ENCODE measurements at places on chromosomes 12 and 14. TPM values are rescaled to one million over a fixed set of nuclear protein-coding genes. Genes with fewer than 3 reads are reported as not detected.

The RTN1 gene
- not detected for total RNA-seq

The RNASE1 gene
- 0.51 TPM for total RNA-seq

The HOXC5 gene
- total RNA-seq: 0.29 TPM

The SLC39A9 gene
- total RNA-seq: 74.9 TPM

The AICDA gene
- not detected for total RNA-seq

The AQP2 gene
- total RNA-seq: not detected

The PZP gene
- total RNA-seq: not detected

The RIMBP2 gene
- not detected for total RNA-seq

The CCDC197 gene
- total RNA-seq: not detected

The ACOT6 gene
- total RNA-seq: not detected

The TXNDC16 gene
- total RNA-seq: 3.9 TPM

The PARP2 gene
- 38.3 TPM for total RNA-seq

DNA sequence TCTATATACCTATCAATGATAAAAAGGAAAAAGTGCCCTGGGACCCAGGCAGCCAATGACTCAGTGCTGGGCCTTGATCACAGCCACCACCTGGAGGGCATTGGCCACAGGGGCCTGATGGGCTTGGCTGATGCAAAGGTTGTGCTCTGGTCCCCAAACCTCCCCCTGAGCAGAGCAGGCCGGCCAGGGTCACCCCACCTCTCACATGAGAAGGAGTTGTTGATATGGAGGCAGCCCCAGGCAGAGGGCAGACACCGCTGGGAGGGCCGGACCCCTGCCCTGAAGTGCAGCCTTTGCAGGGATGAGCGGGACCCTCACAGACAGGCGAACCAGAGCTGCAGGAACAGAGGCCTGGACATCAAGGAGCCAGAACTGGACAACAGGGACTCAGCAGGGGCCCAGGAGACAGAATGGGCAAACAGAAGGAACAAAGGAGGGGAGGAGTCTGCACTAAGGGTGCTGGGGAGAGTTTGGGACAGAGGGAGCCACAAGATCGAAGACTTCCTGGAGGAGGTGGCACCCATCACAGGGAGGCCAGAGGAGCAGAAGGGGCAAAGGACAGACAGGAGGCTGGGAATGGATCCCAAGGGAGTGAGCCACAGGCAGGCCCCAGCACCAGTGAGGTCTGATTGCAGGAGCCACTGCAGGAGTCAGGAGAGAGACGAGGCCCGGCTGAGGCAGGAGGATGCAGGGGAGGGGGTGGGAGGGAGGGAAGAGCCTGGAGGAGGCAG is 105.0 kb downstream of the TNFAIP2 start:
- DNase-seq: no peak

GRCh38 chr14:91300957-91301356 is 56.5 kb upstream of the GPR68 start:
- peak; percentile 54 for DNase-seq

DNA sequence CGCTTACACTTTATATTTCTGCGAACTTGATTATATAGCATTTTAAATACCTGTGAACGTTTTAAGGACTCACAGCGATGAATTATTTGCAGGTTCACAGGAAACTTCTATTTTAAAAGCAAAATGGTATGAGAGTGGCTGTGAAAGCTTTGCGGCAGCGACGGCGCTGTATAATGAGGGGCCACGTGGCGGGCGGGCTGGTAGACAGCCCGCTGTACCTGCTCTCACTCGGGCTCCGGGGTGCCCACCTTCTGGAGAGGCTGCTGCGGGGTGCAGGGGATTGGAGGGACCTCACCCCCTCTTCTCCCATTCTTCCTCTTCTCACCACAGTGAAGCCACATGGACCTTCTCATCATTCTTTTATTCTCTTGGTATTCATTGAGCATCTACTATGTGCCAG is 164.2 kb upstream of the MYL2 start:
- DNase-seq: no peak

GRCh38 chr14:69363964-69364363 is 34.1 kb downstream of the ERH start:
- DNase-seq: no peak

DNA sequence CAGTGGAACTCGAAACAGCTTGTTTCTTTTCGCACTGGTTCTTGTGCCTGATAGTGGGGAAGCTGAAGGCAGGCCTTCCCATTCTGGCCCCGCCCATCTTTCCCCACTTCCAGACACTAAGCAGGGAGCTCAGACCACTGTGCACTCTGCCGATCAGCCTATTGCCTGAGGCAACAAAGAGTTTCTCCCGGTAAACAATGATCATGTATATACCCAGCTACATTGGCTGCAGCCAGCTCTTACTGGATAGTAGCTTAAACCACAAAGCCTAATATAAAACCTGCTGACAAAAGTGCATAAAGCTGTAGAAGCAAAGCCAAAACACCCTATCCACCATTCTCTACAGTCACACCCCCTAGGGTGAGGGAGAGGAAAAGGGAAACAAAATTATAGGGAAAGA is 24.7 kb upstream of the GLIPR1 start:
- DNase-seq: no peak

- peak; percentile 70 for DNase-seq
Measured at GRCh38 chr14:92937051-92937937, 14.3 kb downstream of the CHGA start.

DNA sequence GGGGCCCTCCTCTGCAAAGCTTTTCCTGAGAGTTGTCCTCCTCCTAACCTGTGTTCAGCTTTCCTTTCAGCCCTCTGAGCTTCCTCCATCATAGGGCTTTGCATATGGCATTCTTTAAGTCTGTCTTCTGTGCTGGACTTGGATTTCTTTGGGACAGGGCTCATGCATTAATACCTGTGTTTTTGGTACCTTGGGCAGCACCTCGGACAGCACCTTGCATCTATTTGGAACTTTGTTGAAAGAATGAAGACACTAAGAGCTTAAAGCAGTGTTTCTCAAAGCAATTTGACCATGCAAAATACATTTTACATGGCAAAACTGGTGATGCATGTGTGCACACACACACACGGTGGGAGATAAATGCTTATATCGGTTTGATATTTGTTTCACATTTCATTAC is 115.0 kb upstream of the SRRM4 start:
- peak; percentile 30 for DNase-seq

DNA sequence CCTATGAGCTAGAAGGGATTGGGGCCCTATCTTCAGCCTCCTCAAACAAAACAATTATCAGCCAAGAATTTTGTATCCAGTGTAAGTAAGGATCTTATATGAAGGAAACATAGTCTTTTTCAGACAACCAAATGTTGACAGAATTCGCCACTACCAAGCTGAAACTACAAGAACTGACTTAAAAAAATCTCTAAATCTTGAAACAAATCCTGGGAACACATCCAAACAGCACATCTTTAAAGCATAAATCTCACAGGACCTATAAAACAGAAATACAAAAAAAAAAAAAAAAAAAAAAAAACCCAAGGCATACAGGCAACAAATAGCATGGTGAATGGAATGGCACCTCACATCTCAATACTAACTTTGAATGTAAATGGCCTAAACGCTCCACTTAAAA is 41.3 kb upstream of the LMNTD1 start:
- DNase-seq: no peak

- peak; percentile 13 for DNase-seq
Measured at GRCh38 chr14:44898551-44898950, 63.2 kb downstream of the KLHL28 start.

DNA sequence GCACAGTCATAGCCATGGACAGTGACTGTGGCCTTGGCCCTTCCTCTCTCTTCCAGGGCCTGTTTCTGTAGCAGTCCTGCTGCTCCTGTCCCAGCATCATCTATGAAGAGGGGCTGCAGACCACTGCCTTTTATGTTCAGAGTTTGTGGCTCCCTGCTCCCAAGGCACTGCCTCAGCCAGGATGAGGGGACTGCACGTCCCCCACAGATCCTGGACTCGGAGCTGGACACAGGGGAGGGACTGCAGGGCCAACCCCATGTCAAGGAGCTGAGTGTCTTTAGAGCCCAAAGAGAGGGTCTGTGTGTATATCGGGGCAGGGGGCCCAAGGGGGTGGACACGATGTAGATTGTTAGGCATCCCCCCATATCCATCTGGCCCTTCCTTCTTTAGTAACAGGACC is 60.6 kb upstream of the DIO3 start:
- no peak for DNase-seq

GRCh38 chr12:62537551-62537950 is 70.9 kb downstream of the MON2 start:
- peak; percentile 7 for DNase-seq

GRCh38 chr14:22769369-22769768 is 2.9 kb downstream of the OXA1L start:
- DNase-seq: no peak

GRCh38 chr14:63186453-63186852 is 17.8 kb upstream of the RHOJ start:
- peak; percentile 17 for DNase-seq

GRCh38 chr12:130576371-130576816 is 139.7 kb downstream of the RIMBP2 start:
- DNase-seq: no peak

DNA sequence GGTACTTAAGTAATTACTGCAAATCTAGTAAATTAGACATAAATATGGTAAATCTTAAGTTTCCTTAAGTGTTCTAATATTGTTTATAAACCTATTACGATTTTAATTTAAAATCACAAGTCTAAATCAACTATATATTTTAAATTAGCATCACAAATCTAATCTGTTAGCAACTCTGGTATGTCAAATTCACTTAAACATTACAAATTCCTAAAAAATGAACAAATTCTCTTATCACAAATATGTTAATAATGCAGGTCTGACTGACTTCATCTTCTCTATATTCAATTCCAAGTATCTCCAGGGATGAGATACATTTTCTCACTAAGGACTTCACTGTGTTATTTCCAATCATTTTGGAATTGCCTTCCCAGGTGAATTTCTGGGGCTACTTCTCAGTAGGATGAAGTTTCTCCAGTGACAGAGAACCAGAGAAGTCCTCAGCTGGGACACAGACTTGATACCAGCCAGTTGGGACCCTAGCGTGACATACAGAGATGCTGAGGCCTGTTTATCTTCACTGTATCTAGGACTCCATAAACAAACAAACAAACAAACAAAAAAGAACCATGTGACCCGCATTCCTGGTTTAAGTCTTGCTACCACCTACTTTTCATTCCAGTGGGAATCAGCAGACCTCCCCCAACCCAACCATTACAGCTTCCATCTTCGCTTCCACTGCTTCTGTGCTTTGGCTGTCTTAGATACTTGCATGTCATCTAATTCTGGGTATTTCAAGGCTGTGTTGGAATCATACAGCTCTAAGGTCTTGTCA is 21.8 kb downstream of the CFAP251 start:
- DNase-seq: no peak

DNA sequence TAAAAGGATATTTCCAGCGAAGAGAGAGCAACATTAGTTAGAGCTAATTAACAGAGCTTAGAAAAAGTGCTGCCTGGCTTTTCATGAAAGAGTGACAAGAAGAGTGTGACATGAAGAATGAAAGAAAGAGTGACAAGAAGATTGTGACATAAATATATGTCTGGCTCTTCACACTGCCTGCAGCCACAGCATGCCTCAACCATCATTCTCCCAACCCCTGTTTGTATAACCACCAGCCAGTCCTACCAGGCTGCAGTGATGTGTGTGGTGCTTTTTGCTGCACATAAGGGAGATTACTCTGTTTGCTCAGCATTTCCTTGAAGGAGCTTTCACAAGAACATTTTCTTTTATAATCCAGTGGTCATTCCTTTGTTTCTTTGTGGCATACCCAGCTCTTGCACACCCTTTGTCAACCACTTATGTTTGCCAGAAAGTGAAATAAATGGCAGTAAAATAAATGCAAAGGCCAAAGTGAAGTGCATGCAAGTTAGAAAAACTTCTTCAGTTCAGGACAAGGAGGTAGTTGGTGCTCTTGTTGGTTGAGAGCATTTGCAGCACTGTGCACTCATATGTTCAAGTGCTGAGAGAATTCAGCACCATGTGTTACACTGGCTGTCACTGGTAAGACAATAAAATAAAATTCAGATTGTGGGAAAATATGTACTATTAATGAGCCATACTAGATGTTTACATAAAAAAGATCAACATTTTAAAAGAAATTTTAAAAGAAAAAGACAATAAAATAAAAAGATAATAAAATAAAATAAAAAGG is 50.6 kb downstream of the KIF21A start:
- no peak for DNase-seq

- DNase-seq: no peak
Measured at GRCh38 chr12:56486694-56487093, 1.3 kb downstream of the GLS2 start.
